Kidney (tissue), 22 donors: ENCODE measurements at places on chromosomes 7 and 10. TPM values are rescaled to one million over a fixed set of nuclear protein-coding genes. Genes with fewer than 3 reads are reported as not detected.

HTRA1 gene
- polyA plus RNA-seq, result 345 TPM

ZNF92 gene
- polyA plus RNA-seq, result 2.4 TPM

DNA sequence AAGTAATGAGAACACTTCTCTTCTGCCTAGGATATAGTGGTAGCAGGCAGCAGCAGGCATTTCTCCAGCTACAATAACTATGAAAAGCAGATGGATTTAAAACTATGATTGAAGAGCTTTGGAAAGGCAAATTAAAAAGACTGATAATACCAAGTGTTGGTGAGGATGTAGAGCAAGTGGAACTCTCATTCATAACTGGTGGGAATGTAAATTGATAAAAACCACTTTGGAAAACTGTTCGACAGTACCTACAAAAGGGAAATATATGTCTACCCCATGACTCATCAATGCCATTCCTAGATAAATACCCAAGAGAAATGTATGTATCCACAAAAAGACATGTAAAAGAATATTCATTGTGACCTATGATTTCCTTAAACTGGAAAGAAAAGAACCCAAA lies 14.6 kb downstream of the ARMC3 start:
- no peak for DNase-seq

DNA sequence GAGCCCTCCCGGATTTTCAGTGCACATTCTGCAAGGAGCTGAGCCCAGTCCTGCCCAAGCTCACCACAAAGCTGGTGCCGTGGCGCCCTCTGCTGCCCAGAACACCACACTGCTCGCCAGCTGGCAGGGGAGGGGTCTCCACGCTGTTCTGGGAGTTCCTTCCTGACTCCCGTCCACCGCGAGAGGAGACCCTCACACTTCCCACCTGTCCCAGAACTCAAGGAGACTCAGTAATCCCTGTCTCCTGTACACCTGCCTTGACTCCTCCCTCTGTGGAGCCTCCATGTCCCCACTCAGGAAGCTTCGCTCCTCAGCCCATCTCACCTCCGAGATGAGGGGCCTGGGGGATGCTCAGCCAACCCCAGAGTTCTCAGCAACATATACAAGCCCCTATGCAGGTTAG lies 11.3 kb downstream of the C10orf105 start:
- no peak for DNase-seq

DNA sequence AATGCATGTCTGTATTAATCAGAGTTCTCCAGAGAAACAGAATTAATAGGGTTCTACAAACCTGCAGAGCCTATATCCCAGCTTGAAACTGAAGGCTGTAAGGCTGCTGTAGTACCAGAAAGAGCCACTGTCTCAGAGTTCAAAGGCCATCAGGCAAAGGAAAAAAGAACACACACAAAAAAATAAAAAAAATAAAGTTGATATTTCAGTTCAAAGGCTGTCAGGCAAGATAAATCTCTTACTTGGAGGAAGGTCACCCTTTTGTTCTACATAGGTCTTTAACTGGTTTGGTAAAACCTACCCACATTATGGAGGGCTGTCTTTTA lies 12.0 kb upstream of the TMEM26 start:
- DNase-seq, result no peak
